Activated CD4-positive, alpha-beta T cell treated with anti-CD3 and anti-CD28 coated beads, Interleukin-2, Interleukin-6, amounts not matched to agents 100 ng/mL and 50 ng/mL, durations not matched to agents 16 hours and 8 hours (primary cell): ENCODE measurements at places on chromosomes 5 and 9.

DNA sequence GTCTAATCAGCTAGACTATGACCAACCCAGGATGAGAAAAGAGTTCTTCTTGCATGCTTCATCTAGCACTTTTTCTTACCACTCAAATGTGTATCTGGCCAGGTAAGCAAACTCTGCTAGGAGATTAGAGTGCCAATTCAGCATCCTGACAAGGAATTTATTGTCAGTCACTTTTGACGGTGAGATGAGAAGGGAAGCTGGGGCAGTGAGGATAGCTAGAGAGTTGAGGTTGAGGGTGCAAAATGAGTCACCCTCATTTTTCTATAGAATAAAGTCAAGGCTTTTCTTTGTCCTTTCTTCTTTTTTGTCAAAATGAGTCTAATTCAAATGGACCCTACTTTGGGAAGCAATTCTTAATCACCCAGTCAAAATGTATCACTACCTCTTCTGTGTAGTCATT is 74.6 kb upstream of the PLPP1 start:
- DNase-seq, result peak; percentile 13

DNA sequence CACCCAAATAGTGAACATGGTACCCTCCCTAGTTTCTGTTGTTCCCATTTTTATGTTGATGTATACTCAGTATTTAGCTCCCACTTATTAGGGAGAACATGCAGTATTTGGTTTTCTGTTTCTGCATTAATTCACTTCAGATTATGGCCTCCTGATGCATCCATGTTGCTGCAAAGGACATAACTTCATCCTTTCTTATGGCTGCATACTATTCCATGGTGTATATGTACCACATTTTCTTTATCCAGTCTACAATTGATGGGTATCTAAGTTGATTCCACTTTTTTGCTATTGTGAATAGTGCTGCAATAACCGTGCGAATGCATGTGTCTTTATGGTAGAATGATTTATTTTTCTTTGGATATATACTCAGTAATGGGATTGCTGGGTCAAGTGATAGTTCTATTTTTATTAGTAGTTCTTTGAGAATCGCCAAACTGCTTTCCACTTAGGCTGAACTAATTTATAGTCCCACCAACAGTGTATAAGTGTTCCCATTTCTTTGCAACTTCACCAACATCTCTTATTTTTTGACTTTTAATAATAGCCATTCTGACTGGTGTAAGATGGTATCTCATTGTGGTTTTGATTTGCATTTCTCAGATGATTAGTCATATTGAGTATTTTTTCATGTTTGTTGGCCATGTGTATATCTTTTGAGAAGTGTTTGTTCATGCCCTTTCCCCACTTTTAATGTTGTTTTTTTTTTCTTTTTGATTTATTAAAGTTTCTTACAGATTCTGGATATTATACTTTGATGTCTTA is 79.6 kb downstream of the SMIM15 start:
- DNase-seq, result no peak

- no peak for DNase-seq
Observed at GRCh38 chr9:21070906-21071305, 6.8 kb downstream of the IFNB1 start.

DNA sequence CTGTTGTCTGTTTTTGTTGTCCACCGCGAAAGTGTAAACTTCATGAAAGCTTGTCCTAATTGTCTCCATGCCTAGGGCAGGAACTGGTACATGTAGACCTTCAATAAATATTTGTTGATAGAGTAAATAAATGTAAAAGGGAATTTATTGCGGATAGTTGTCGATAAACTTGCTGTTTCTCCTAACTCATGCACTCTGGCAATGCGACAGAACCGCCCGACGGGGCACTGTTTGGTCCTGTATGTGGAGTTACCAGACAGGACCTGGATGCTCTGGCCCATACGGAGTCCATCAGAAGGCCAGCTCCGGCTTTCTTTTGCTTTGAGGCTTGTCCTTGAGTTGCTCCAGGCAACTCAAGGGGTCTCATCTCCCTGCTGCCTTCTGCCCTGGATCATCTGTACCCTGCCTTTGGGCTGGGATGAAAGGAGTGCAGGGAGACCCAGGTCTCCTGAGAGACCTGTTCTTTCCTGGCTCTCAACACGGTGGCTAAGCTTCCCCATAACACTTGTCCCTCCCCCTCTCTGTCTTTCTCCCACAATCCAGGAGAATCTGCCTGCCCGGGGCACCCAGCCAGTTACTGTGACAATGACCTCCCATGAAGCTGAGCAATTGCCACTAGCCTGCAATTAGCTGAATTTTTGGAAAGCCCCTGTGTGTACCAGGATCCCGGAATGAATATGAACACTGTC is 149.5 kb upstream of the PTCH1 start:
- no peak for DNase-seq

DNA sequence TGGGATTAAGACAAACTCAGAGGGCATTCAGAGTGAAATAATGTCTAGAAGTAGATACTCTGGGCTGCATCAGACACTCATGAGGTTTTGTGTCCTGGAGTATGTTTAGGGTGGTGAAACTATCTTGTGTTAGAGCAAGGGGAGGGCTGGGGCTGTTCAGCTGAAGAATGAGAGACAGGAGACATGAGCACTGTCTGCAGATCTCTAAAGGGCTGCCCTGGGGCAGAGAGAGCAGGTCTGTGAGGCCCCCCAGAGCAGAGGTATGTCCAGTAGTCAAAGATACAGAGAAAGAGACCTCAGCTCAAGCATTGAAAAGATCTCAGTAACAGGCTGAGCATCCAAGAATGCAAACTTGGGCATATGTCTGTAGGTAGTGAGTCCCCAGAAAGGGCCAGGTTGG is 45.9 kb upstream of the SHB start:
- no peak for DNase-seq

GRCh38 chr9:70510157-70510770 is 95.8 kb upstream of the KLF9 start:
- peak; percentile 34 for DNase-seq

DNA sequence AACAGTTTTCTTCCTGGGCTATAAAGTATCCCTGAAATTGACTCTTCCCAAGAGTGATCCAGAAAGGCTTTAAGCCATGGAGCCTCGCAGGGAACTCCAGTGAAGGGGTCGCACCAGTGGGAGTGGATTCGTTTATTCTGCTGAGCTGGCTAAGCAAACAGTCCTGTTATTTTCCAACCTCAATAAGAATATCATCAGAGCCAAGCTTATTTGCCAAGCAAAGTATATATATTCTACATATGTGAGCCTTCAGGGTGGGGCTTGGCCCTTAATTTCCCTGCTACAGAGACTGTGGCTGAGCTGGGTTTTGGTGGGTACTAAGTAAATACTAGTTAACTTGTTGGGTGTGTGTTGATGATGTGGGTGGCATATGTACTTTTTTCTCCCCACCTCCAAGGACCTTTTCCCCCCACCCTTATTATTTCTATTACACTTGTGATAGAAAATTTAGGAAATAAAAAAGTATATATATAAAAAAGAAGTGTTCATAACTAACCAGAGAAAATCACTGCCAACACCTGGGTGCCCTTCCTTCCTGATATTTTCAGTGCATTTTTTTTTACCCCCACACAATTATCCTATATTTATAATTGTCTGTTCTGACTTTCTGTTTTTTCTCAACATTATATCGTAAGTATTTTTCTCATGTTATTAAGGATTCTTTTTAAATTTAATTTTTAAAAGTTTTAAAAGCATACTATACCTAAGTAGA is 5.3 kb downstream of the GSN start:
- no peak for DNase-seq

DNA sequence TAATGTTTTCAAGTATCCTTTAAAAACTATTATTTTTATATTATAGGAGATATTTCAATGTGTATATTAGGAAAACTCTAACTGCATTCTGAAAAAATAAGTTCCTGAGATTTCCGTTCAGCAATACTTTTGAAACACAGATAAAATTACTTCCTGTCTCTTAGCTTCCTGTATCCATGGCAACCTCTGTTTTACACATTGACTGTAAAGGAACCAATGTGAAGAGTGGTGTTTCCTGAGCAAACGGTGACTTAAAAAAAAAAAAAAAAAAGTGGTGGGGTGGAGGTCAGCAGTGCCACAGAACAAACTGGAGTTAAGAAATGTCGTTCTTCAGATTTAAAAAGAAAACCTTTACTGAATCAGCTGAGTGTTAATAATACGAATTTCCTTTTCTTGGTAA is at the start of gene LRRC70:
Gene LRRC70, plus strand, starts transcription at position 280 of the 400 bp plus-strand sequence. CDS start 620 bp downstream, outside the sequence.
- peak; percentile 85 for DNase-seq

DNA sequence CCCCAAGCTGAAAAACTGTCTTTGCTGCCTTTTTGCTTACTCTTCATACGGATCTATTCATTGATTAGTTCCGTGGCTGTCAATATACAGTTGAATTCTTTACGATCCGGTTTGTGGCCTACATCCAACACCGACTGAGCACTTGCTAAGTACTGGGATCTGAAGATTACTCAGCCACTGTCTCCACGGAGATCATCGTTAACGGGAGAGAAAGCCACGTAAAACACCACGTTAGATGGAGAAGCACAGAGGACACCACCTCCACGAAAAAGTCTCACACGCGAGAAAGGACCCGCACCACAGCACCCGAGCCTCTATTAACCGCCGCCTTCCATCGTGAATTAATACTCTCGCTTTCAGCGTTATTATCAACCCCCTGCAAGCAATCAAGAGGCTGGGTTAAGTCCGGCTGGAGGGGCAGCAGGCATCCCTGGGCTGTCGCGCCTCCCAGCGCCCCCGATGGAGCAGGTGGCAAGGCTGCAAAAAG is 650 bp downstream of the ELP1 start:
- peak; percentile 17 for DNase-seq

DNA sequence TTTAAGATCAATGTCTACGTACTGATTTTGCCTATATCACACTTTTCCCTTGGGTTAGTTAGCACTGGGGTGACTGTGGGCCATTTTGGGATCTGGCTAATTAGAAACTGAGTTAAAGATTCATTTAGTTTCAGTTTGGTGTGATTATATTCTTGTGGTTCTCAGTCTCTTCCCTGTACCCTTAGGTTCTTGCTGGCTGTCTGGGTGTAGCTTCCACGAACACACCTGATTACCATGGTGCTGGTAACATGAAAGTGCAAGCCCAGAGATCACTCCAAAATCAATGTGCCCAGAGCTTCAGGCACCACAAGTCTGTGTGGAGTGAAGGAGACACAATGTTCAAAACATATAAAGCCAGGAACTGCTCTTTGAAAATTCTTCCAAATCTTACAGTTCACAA is 248.1 kb downstream of the PDE4D start:
- no peak for DNase-seq

DNA sequence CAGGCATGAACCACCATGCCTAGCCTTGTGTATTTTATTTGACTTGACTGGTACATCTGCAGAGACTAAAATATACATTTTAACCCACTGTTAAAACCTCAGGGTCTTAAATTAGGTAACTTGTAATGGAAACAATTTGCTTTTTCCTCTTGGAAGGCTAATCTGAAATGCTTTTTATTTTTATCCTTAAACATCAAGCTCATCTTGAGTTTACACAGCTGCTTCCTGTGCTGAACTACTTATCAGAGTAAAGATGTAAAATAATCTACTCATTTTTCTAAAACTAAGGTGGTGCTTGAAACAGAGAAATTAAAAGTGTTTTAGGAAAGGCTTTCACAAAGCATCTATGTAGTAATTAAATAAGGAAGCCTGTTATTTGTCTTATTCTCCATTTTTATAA is 144.1 kb downstream of the ENTREP1 start:
- DNase-seq, result no peak
